ENCODE measurements at places on chromosomes 4 and X.

DNA sequence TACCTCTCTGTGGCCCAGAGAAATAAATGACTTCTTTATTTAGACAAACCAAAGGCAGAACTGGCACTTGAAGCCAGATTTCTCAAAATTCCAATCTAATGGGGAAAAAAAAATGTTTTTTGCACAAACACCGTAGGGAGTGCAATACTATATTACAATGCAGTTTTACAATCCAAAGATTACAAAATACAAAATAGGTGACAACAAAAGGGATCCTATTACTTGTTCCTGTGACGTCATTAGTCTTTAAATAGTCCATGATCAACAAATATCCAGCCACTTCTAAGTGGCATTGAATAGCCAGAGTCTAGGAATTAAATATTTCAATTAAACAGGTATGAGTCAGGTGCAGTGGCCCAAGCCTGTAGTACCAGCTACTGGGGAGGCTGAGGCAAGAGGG, 3.0 kb upstream of the APBB2 start:
- no peak for DNase-seq

DNA sequence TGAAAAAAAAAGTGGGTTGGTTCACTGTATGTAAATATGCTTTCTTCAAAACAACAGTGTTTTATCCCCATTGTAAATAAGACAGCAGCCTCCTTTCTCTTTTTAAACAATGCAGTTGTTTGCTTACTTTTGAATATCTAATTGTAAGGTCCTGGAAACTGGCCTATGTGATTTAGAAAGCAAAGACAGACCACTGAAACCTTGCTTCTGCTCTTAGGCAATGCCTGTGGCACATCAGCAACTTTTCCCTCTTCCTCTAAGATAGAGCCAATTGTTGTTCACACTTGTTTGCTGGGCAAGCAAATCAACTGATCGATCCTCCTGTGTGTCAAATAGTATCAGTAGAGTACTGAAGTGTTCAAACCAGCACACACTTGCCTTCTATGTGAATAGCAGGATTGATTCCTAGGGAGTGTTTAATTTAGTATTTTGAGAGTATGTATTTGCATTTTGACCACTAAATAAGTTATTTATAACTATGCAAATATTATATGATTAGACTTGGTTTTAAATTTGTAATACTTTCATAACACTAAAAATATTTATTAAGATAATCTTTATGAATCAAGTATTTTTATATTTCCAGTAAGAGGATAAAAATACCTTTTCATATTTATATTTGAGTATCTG, 55.4 kb upstream of the GRPR start:
- DNase-seq: no peak

- DNase-seq: no peak
Observed at GRCh38 chr4:101081695-101082369, 265.5 kb downstream of the PPP3CA start.

DNA sequence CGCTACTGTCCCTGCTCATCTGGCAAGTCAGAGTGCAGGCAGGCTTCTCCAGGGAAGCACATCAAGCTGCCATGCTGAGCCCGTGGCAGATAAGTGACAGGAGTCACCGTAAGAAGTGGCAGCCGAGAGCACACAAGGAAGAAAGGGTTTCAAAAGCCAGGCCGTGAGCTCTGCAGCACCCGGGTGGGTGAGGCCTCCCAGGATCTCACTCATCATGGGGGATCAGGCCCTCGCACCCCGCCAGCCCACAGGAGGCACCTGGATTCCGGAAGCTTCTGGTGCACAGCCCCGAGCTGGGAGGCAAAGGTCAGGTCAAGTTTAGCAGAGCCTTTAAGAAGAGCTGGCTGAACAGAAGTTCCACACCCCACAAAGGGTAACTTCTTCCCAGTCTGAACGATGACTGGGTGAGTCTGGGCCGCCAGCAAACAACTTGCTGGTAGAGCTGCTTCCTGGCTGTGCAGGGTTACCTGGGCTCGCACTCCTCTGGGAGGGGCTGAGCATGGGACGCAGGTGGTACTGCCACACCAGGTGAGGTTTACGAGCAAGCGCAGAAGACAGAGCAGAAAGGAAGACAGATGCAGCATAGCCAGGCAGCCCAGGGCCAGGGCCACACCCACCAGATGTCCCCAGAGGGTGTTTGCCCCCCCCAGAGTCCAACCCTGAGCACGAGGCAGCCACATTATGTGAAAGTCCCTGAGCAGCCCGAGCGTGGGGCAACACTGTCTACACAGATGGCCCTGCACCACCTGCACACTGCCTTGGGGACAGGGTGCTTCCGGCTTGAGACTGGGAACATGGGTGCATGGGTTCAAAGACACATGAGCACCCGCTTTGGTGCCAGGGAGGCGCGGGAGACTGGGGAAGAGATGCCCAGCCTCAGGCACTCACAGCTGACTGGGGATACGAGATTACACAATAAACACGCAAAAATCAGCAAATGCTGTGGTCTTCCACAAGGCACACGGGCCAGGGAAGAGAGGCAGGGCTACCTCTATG, 7.7 kb downstream of the CCNQ start:
- DNase-seq: no peak

DNA sequence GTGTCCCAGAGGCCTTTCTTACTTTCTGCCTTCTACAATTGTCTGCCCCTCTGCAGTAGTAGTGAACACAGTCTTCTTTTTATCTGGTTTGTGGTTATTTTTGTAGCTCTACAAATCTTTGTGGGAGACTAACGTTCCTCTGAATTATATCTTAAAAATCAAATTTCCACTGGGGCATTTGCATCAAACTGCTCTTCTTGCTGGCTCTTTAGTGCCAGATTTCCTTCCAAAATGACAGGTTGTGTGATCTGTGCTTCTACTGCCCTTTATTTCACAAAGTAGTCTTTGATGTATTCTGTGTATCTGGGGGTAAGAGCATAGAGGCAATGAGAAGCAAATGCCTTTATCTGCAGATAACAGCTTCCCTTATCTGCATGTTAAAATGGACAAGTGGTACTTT, 34.5 kb downstream of the TSPAN7 start:
- DNase-seq: no peak

- DNase-seq: no peak
Observed at GRCh38 chrX:14899607-14900006, 26.4 kb downstream of the MOSPD2 start.

DNA sequence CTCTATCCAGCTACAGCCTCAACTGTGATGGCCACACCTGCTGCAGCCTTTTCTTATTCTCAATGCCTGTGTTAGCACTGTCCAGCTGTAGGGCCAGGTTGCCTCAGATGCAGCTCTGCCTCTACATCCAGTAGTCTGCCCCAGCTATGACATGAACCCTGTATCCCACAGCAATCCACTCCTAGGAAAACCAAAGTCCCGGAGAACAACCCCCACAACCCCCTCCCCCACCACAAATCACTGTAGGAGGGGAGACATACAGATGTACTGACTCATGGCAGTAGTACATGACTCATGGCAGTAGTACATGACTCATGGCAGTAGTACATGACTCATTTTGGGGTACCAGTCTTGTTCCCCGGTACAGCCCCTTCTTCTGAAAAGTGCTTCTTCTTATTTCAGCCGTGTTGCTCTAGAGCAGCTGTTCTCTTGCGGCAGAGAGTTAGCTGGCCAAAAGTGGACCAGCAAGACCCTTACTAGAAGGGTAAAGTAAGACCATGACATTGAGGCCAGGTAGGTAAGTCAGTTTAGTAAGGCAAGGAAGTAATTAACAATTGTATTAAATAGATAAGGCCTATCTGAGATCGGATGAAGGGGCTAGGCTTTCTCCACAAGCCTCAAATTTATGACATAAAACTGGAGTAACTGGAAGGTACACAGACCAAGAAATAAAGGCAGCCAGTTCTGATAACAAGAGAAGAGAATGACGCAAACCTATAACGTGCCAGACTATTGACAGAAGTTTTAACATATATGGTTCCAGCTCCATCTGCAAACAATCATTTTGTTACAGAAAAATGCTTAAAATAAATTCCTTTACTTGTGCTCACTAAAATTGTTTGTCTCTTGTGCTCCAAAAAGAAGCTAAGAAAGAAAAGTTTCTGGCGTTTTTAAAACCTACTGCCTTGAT, 221.4 kb downstream of the TACR3 start:
- no peak for DNase-seq

DNA sequence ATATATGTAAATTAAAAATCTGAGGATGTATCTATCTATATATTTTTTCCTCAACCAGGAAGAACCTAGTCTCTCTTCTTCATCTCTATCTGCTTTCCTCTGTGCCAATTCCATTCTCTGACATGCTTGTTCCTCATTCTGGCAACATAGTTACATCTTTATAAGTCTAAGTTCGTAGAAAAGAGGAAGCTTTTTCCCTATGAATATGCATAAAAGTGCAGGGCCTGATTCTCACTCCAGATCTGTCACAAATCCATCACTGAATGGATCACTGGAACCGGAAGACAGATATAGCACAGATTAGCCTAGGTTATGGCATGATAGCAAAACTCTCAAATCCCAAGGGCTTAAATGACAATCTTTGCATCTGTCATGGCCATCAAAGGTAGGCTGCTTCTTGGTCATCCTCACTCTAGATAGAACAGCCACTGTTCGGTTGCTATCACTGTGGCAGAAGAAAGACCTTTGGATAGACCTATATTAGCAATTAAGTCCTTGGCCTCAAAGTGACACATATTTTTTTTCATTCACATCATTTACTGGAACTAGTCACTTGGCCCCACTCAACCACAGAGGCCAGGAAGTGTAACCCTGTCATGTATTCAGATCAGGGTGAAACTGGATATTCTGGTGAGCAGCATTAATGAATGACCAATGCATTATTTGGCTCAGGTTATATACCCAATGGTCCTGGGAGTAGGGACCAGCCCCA, 22.2 kb downstream of the DTHD1 start:
- no peak for DNase-seq

- DNase-seq: no peak
Observed at GRCh38 chrX:19040373-19040772, 56.5 kb upstream of the PHKA2 start.

DNA sequence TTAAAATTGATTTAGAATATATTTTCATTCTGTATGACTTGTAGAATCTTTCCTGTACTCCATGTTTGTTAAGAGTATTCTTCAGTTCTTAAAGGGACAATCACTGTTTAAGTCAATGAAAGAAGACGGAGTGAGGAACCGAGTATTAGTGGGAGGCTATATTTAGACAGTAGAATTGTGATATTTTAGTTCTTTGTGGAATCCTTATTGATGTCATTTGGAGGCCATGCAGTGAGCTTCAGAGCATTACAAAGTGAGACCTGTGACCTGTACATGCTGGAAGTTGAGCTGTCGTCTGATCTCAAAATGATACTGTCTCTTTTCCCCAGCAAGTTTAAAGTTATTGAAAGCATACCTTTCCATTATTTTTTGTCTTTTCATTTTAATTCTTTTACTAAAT, 394.7 kb downstream of the GALNTL6 start:
- DNase-seq: no peak

DNA sequence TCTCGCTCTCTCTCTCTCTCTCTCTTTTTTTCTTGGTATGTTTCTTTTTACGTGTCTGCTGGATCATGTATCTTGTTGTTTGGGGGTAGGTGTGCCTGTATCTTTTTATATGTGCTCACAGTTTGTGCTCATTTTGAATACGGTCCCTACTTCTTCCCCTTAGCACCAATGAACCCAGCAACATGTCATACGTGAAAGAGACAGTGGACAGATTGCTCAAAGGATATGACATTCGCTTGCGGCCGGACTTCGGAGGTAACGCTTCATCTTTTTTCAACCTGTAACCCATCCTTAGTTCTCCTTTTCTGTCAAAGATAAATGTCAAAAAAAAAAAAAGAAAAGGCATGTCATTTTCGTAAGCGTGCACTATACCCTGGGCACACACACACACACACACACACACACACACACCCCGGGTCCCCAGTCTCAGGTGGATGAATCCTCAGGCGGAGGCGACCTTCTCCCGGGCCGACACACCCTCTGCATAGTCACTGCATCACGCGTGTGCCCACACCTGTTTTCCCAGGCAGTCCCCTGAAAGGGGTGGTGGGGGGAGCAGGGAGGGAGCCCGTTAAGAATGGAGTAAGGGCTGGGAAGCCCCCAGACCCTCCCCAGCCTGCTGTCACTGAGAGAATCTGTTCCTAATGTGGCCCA, 511 bp downstream of the GABRB1 start:
- no peak for DNase-seq

DNA sequence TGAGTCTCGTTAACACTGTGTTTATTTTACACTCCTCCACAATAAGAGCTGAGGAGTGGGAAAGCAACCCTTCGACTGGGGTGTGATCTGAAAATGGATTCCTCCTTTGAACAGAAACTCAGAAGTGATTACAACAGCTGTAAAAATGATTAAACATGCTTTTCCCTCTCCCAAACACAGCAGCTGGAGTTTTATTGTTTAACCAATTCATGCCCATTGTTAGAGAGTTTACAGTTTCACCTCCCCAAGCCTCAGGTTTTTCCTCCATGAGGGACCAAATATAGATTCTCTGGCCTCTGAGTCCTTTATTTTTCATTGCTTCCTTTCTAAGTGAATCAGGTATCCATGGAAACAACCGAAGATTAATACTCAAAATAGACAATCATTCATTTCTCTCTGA, 263.0 kb upstream of the TAPT1 start:
- no peak for DNase-seq

GRCh38 chr4:116755051-116755450, 330.3 kb downstream of the TRAM1L1 start:
- DNase-seq: no peak

DNA sequence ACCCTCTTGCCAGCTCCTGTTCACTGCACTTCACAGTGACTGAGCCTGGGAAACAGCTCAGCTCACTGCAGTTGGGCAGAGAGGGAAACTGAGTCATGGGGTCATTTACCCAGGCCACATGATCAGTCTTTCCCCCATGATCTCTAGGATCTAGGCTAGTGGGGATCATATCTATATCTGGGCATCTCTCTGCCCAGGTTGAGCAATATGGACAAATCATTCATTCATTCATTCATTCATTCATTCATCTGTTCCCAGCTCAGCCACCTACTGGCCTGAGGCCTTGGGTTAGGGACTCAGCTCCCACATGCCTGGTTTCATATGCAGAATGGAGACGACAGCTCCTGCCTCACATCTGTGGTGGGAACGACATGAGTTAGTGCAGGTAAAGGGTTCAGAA, 45.3 kb upstream of the HMX1 start:
- DNase-seq: no peak

DNA sequence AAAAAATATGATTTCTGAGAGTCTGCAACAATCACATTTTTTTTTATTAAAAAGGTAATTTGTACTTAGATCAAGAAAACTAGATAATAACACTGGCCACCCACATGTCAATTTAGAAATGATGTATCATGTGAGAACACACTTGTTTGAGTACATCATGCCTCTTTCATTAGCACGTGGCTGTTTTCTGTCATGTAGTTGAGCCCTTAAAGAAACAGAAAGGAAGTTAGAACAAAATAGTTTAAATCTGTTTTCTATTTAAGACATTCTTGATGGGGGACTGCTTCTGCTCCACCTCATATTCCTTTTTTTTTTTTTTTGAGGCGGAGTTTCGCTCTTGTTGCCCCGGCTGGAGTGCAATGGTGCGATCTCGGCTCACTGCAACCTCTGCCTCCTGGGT, 207.5 kb downstream of the NSUN7 start:
- no peak for DNase-seq

GRCh38 chr4:110268352-110268751, 69.9 kb upstream of the ELOVL6 start:
- no peak for DNase-seq

Data from stimulated activated CD8-positive, alpha-beta memory T cell treated with anti-CD3 and anti-CD28 coated beads, Interleukin-7, amount 100 ng/mL, for 24 hours (primary cell).